Suppressor macrophage (primary cell): ENCODE measurements at places on chromosomes 13 and 19.

GRCh38 chr19:8167985-8168384 lies 18.6 kb upstream of the FBN3 start:
- DNase-seq, result no peak

DNA sequence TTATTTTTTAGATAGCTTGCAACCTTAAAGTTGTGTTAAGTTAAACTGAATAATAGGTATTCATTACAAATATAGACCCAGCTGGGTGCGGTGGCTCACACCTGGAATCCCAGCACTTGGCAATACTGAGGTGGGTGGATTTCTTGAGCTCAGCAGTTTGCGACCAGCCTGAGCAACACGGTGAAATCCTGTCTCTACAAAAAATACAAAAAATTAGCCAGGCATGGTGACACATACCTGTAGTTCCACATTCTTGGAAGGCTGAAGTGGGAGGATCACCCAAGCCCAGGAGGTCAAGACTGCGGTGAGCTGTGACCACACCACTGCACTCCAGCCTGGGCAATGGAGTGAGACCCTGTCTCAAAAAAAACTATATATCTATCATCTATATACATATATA lies 386.5 kb downstream of the PCDH17 start:
- DNase-seq, result no peak

DNA sequence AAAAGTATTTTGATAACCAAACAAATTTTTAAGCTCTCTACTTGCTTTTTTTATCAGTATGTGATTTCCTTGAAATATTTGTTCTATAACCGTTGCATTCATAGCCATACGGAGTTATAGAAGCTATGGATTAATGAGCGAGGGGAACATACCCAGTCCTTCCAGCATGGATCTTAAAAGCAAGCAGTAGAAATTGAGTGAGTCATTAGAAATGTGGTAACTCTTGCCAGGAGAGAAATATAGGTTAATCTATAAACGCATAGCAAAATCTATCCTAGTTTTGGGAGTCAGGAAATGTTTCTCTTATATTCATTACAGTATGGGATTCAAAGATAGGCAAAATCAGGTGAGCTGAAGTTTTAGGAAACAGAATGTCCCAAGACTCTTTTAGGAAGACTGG lies 507.4 kb downstream of the DACH1 start:
- DNase-seq, result no peak

- DNase-seq, result no peak
These were observed 13.1 kb upstream of the HIF3A start for GRCh38 chr19:46283771-46284170.

DNA sequence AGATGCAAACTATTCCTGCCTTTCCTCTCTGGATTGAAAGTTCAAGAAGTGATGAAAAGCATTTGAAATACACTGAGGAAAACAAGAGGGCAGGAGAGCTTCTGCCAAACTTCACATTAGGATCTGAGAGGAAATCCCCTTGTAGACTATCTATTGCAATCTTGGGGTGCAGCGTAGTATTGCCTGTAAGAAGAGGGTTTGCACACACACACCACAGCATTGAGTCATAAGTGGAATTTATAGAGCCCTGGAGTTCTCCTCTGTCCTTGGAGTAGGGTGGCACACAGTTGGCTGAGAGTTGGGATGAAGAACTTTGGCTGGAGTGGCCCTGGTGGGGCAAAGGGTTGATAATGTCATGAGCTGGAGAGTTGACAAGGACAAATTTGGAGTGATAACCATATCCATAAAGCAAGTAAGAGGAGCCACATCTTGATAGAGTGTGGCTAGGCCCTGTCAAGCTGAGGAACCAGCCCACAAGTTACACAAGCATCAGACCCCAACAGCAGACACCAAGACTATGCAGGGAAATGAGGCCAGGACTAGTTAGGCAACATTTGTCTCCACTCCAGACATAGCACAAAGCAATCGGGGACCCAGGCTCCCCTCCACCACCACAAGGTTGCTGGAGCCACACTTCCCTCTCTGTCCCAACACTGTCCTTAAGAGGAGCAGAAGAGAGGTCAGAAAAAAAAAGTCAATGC lies 520.9 kb downstream of the KLF5 start:
- DNase-seq, result no peak

GRCh38 chr19:41219924-41220567 lies 1.0 kb downstream of the AXL start:
- DNase-seq, result no peak
